HFFc6 (cell line): ENCODE measurements at places on chromosomes 2 and 18. TPM values are rescaled to one million over a fixed set of nuclear protein-coding genes. Genes with fewer than 3 reads are reported as not detected.
A peak's percentile ranks its signal among the peaks of the same experiment; 100 is the strongest.

GRCh38 chr18:55319459-55320193 is 268.4 kb downstream of the TCF4 start:
- DNase-seq, result peak; percentile 61

DNA sequence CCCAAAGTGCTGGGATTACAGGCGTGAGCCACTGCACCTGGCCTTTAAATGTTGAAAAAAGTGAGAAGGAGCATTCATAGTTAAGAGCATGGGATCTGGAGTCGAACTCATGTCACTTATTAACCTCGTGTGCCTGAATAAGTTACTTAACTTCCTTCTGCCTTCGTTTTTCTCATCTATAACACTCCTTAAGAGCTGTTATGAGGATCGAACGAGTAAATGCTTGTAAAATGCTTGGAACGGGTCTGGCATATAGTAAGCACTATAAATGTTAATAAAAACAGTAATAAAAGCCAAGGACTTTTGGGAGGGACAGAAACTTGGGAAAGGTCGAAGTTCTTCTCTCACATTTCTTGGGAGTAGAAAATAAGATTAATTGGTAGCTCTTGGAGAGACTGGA is 40.8 kb downstream of the RAB10 start:
- DNase-seq, result no peak

The SNRNP27 gene
- 47.0 to 59.7 TPM (median 48.0 TPM) in 3 replicates for total RNA-seq

The SGPP2 gene
- not detected in 3 replicates for total RNA-seq

The GPR35 gene
- total RNA-seq, result 0.21 to 0.23 TPM in 2 of 3 replicates, not detected in the other

GRCh38 chr2:62409442-62409841 is 96.6 kb downstream of the TMEM17 start:
- DNase-seq, result peak; percentile 26

DNA sequence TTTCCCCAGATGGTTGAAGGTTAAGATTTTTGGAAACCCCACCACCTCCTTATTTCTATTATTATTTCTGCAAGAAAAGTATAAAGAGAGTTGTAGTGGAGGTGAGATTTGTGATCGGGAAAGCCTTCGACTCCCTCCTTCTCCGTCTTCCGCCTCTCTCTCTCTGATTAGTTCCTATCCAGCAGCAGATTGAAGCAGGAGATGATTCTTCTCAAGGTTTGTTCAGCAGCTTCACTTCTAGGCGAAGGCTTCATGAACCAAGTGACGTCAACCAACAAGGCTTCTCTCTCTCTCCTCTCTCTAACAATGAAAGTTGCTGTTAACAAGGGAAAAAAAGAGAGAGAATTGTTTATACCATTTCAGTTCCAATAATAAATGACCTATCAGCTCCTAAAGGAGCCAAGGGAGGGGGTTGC is at the start of gene BAZ2B:
Gene BAZ2B (minus strand): TSS at position 263 of the 416 bp plus-strand sequence. CDS start 137,829 bp downstream, outside the sequence.
- peak; percentile 72 for DNase-seq

DNA sequence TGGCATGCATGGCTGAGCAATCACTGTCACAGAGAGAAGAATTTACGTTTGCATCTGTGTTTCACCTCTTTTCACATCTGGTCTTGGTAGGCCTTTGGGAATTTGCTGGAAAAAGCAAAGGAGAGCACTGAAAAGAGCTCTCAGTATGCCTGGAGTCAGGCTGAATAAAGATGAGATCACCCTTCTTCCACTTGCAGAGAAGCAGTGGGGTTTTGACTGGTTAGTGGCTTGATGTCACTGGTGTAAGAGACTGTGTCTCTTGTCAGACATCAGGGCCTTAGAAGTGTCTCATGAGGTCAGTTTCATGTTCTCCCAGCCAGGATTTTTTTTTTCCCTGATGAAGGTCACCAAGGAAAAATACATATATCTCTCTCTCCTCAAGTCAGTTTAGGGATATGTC is 353.8 kb downstream of the INSIG2 start:
- no peak for DNase-seq

The WNT6 gene
- total RNA-seq, result not detected in 3 replicates

GRCh38 chr18:52572036-52573000 is 232.3 kb downstream of the DCC start:
- DNase-seq, result no peak

DNA sequence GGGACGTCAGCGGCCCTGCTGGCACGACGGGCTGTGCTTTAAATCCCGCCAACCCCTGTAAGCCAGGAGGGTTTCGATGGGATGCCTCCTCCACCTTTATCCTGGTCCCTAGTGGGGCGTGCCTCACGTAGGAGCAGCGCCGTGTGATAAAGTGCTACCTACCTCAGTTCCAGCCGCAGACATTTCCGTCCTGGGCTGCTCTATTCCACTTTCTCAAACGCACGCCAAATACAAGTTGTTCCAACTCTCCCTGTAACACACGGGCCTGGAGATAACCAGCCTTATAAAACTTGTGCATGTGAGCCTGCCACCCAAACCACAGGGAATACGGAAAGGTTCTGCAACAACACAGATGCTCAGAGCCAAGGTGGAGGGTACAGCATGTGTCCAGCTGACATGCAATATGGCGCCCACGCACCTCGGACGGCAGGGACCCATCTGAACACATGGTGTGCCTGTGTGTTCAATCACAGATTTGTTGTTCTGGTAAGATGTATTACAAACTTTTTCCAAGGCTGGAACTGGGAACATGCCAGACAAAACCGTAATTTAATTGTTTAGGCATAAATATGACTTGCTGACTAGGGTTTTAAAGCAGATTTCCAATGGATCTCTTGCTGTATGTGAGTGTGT is 47.7 kb downstream of the ZNF516 start:
- DNase-seq, result peak; percentile 12

DNA sequence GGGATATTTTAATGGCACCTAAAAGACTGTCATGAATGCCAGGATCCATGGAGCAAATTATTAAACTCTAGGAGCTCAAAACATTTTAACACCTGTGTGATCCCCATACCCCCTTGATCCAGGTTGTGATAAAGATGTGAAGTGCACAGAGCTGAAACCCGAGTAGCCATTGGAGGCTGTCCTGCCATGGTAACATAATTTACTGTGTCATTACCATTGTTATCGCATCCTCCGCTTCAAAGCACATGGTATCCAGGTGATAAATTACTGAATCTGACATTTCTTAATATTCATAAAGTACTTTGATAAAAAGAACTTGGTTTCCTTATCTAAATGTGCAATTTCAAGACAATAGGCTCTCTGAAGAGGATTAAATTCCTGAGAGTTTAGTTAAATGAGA is 109.3 kb downstream of the CHST9 start:
- no peak for DNase-seq

- no peak for DNase-seq
These were observed 65.6 kb downstream of the EMX1 start for GRCh38 chr2:72982781-72983499.

GRCh38 chr2:112591413-112591812 is 7.0 kb downstream of the CHCHD5 start:
- DNase-seq, result no peak

The SCYGR3 gene
- not detected in 3 replicates for total RNA-seq

DNA sequence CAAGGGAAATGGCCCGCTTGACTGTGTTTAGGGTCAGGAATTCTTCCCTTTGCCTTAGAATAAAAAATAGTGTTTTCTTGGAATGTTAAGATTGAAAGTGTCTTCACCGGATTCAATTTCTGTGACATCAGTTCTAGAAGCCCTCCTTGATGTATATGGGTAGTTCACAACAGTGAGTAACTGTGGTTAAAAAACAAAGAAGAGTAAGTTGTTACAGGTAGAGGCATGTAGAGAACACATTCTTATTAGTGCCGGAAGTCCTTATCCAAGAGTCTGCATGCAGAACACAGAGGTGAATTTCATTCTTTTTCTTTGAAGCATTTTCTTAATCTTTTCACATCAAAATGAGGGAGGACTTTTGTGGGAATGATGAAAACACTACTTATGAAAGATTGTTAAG is 105.5 kb downstream of the FMNL2 start:
- no peak for DNase-seq

- DNase-seq, result no peak
These were observed 1316.7 kb downstream of the LRP1B start for GRCh38 chr2:140814141-140814540.

The RAMP1 gene
- total RNA-seq, result 0.34 to 1.2 TPM (median 0.85 TPM) in 3 replicates

GRCh38 chr2:11224887-11225286 is 69.6 kb downstream of the SLC66A3 start:
- no peak for DNase-seq

The SLC25A12 gene
- 16.7 to 20.9 TPM (median 19.0 TPM) in 3 replicates for total RNA-seq

GRCh38 chr18:54260396-54261072 is 8.8 kb upstream of the POLI start:
- no peak for DNase-seq

The PCARE gene
- not detected in 3 replicates for total RNA-seq

The GATA6 gene
- total RNA-seq, result 0.28 to 1.6 TPM (median 0.30 TPM) in 3 replicates

GRCh38 chr2:121400201-121400600 is 115.2 kb upstream of the TFCP2L1 start:
- peak; percentile 78 for DNase-seq

The RALB gene
- 63.1 and 64.7 TPM in 2 replicates for total RNA-seq

The FECH gene
- 28.7 to 33.5 TPM (median 28.7 TPM) in 3 replicates for total RNA-seq

The IFIH1 gene
- total RNA-seq, result 0.83 to 1.6 TPM (median 0.94 TPM) in 3 replicates

- DNase-seq, result no peak
These were observed 23.6 kb downstream of the OLA1 start for GRCh38 chr2:174224665-174225288.

DNA sequence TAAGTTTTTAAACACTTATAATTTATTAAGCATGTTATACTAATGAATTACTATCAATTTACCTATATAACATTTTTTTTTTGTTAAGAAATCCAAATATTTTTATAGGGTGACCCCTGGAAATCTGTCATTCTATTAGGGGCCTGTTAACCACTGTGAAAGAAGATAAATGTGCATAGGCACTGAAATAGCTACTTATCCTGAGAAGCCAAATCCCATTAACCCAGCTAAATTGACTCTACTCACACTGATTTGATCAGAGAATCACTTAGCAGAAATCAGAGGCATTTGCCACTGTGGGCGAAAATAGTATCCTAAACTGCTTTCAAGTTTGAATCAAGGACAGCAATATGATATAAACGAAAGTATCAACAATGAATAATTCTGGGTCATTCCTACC is 90.0 kb upstream of the GULP1 start:
- DNase-seq, result no peak

GRCh38 chr2:102550151-102550550 is 69.2 kb upstream of the SLC9A2 start:
- DNase-seq, result no peak

DNA sequence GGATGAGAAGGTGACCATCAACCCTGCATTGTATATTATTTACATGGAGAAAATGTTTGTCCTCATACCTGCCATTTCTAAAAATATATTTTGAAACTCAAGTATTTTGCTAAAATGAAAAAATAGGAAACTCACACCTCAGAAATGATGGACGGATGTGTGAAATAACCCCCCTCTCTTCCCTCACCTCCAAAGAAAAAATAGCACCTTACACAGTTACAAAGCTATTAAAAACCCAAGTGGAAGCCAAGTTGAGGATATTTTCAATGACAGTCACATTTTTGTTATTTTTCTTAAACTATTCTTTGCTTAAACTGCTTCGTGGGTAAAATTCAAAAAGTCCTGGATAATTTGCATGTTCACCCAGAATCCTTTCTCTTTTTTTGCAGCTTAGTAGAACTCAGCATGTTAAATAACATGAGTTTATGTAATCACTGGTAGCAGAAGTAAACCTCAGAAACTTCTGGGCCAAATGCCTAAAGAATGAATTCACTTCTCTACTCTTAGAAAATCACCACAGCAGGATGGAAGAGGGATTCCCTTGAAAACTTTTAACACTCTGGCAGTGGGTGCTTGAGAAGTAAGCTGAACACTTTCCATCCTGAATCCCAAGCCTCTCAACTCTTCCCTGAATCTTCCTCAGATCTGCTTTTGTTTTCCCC is 768 bp downstream of the DSC1 start:
- DNase-seq, result no peak

DNA sequence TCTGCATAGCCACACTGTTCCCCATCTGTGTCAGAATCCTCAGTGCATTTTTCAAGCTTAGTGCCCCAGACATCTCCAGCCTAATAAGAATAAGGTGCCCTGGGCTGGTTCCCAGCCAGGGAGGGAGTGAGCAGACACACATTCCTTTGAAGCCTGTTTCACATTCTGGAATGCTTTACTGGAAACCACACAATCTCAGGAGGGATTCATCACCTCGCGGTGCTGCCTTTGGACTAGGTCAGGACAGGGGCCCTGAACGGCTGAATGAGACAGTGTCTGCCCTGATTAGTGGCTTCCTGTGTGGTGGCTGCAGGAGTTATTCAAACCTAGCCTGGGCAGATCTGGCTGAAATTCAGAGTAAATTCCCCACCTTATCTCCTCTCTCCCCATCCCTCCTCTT is 108.0 kb upstream of the LDAH start:
- DNase-seq, result peak; percentile 41

DNA sequence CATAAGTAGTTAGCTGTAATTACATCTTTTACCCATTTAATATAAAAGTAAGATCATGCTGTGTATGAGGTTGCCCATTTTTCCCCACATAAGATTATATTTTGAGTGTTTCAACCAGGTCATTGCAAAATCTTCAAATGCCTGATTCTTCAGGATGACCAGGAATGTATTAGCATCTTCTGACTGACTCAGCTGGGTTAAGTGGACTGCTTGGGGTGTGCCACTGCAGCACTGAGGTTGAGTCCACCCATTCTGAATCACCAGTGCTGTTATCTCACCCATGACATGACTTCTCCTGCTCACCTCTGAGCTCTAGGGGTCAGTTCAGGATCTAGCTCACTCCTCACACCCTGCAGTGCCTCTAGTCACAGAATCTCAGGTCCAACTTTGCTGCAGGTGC is 576.7 kb upstream of the ZEB2 start:
- DNase-seq, result peak; percentile 79

GRCh38 chr18:61333746-61334490 is 688 bp downstream of the CDH20 start:
- DNase-seq, result no peak

GRCh38 chr2:11578081-11578948 is 44.5 kb downstream of the GREB1 start:
- DNase-seq, result no peak

- DNase-seq, result peak; percentile 43
These were observed 105.3 kb upstream of the FOSL2 start for GRCh38 chr2:28287256-28287915.

GRCh38 chr2:71452565-71452964 is 796 bp upstream of the DYSF start:
- DNase-seq, result peak; percentile 18
